ENCODE measurements at places on chromosomes 13 and 19.

GRCh38 chr13:89869312-89869711 is 1478.2 kb upstream of the MIR17HG start:
- DNase-seq: no peak

GRCh38 chr13:101115762-101116171 is 300.5 kb downstream of the NALCN start:
- no peak for DNase-seq

GRCh38 chr13:35356572-35356971 is 119.9 kb downstream of the MAB21L1 start:
- no peak for DNase-seq

DNA sequence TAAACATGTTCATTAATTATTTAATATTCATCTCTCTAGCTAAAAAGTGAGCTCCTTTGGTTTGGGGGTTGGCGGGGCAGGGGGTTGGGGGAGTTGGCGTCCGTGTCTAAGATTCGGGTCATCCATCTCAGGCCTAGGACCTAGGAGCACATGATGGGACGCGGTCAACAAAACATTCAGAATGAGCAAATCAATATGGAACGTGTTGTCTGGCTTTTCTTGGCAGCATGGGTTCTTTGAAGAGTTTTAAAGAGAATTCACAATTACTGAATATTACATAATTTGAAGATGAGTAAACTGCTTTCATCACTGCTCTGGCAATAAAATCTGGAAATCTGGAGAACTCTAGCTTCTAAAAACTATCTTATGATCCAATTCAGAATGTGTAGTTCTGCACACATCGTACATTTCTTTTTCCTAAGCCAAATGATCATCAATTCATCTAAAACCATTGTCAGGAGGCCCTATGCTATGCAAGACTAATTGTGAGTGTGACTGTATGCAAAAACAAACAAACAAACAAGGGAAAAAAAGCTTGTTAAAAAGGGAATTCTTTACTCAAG is 5.4 kb upstream of the ARGLU1 start:
- peak; percentile 79 for DNase-seq

GRCh38 chr19:11496391-11497163 is 9.1 kb downstream of the ZNF653 start:
- peak; percentile 89 for DNase-seq

DNA sequence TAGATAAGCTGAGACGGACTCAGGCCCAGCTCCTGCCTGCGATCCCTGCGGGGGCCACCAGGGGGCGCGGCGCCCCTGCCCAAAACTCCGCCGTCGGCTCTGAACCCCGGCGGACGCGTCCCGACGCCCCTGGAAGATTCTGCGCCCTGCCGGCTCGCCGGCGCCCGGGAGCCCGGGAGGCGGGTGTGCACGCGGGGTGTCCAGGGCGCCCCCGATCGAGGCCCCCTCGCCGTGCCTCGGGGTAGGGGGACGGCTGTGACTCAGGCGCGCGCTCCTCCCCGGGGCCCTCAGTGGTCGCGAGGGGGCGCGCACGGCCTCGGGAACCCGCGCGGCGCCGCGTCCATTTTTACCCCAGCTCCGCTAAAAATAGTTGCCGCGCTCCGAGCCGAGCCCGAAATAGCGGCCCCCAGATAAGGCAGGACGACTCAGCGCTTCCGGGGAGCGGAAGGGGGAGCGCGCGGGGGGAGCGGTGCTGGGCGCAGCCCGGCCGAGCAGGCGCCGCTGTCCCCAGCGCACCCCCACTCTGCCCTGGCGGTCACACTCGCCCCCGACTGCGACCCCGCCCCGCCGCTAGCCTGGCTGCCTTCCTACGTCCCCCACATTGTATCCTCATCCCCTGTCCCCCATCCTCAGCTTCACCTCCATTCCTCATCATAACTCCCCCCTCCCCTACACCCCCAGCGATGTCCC is 16.0 kb upstream of the ERCC1 start:
- DNase-seq: peak; percentile 86

DNA sequence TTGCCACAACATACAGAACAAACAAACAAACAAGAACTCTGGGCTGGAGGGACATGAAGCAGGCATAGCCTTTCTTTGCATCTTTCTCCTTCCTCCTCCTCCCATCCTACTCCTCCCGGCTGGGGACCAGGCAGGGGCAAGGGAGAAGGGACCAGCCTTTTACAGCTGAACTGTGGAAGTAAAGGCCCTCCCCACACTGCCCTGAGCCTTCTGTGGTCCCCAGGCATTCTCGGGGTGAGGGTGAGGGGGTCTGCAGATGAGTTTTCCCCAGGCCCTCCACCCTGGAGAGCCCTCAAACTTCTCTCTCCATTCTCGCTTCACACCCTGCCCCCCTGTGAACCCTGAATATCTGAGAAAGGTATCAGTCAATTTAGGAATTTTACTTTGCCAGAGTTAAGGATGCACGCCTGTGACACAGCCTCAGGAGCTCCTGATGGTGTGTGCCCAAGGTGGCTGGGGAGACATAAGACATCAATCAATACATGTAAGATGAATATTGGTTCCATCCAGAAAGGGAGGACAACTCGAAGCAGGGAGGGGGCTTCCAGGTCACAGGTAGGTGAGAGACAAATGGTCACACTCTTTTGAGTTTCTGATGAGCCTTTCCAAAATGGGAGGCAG is 170.9 kb downstream of the COL4A1 start:
- DNase-seq: no peak

- DNase-seq: no peak
These were observed 1.5 kb downstream of the SIGLEC8 start for GRCh38 chr19:51456541-51457290.

DNA sequence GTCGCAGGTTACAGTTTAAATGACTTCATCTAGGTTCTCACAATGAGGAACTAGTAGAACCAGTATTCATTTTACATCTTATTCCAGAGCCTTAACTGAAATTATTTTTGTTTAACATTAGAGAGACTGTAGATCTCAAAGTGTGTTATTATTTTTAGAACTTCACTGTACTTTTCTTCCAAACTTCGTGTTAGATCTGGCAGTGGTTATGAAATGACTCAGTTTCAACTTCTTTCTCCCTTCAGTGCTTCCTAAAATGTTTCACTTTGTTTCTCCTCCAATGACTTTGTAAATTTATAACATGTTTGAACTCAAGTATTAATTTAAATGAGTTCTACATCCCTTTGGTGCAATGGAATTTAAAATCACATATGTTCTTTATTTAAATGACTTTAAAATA is 139.3 kb downstream of the PCDH9 start:
- no peak for DNase-seq

GRCh38 chr19:17615889-17616685 is 60.6 kb downstream of the COLGALT1 start:
- no peak for DNase-seq

GRCh38 chr13:77555246-77555645 is 19.7 kb downstream of the SCEL start:
- DNase-seq: no peak

- DNase-seq: no peak
These were observed 44.0 kb downstream of the KLF2 start for GRCh38 chr19:16368385-16369305.

DNA sequence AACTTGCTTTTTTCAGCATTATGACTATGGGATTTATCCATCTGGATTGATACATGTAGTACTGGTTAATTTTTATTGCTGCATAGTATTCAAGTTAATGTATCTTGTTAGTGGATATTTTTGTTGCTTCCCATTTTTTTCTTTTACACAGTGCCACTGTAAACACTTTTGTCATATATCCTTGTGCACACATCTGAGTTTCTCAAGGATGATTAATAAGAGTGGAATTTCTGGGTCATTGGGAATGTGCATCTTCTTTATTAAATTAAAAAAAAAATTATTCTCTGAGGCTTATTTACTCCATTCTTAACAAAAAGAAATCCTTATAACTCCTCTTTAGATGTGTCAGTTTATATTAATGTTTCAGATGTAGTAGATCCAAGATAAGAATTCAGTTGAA is 27.3 kb downstream of the B3GLCT start:
- peak; percentile 20 for DNase-seq

GRCh38 chr13:90436697-90437096 is 910.8 kb upstream of the MIR17HG start:
- no peak for DNase-seq

DNA sequence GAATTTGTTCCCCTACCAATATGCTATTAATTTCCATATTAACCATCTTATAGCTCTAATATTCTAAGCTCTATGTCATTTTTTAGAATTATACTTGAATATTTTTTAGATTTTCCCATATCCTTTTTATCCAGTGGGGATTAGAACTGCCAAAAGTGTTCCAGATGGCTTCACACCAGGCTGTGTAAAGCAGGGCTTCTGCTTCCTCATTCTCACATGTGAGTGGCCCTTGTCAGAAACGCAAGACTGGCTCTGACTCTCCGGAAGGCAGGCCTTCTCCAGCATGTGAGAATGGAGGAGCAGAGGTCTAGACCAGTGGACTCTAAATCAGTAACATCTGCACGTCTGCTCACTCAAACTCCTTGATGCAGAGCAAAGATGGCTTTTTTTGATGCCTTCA is 650.1 kb downstream of the FGF9 start:
- DNase-seq: no peak

DNA sequence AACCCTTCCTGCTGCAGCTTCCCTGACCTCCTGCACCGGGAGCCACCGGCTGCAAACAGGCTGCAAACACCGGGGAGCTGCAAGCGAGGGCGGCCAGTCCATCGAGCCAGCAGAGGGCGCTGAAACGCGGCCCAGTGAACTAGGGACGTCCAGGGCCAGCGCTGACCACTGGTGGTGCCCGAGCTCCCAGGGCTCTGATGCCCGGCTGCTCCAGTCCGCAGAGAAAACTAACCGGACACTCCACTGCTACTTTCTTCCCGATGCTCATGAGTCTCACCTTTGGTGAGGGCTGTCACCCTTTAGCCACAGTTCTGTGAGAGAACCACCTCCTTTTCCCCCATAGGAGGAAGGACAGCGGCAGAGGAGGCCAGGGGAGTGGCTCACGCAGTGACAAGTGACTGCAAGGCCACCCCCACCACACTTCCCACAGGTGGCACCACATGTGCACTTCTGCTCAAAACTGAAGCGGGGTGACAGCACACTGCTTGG is 82.8 kb upstream of the MTIF3 start:
- DNase-seq: peak; percentile 93

GRCh38 chr13:19836472-19836871 is 27.0 kb downstream of the ZMYM5 start:
- no peak for DNase-seq

GRCh38 chr13:20197361-20197834 is 4.7 kb upstream of the GJB2 start:
- DNase-seq: peak; percentile 66

DNA sequence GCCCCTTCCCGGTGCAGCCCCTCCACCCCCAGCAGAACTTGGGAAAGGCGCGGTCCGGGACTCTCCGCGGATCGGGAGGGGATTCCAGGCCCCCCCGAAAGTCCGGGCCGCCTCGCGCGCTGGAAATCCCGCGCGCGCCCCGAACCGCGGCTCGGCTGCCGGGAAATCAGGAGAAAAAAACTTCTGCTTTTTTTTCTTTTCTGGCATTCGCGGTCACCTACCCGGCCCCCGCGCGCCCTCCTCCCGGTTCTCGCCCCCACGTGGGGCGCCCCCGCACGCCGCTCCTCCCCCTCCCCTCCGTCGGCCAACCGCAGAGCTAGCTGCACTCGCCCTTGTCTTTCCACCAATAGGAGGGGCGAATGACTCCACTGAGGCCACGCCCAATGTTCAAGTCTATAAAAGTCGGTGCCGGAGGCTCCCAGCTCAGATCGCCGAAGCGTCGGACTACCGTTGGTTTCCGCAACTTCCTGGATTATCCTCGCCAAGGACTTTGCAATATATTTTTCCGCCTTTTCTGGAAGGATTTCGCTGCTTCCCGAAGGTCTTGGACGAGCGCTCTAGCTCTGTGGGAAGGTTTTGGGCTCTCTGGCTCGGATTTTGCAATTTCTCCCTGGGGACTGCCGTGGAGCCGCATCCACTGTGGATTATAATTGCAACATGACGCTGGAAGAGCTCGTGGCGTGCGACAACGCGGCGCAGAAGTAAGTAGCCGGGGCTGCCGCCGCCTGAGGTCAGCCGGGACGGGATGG is at the start of gene GADD45B:
TSS of gene GADD45B (plus strand) at position 426 of the 749 bp plus-strand sequence. CDS start at position 658, 232 bp downstream.
- peak; percentile 100 for DNase-seq

- DNase-seq: no peak
These were observed 24.5 kb upstream of the ZNF492 start for GRCh38 chr19:22609630-22610029.

DNA sequence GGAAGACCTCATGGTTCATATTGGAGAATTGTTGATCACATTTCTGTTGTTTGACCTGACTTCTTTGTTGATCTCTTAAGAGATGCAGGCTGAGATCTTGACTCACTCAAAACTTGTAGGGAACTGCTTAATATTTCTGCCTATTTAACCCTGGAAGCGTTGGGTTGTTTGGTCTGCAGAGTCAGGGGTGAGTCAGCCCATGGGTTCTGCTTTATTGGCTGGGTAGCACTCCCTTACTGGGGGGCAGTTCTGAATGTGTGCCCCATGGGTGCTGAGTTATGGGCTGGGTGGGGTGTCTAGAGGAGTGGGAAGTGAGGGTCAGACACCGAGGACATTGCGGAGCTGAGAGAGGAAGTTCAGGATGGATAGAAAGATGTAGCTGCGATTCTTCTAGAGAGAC is 87.9 kb downstream of the LRCH1 start:
- DNase-seq: peak; percentile 24

- peak; percentile 95 for DNase-seq
These were observed 911 bp downstream of the ENOX1 start for GRCh38 chr13:43785650-43786471.

DNA sequence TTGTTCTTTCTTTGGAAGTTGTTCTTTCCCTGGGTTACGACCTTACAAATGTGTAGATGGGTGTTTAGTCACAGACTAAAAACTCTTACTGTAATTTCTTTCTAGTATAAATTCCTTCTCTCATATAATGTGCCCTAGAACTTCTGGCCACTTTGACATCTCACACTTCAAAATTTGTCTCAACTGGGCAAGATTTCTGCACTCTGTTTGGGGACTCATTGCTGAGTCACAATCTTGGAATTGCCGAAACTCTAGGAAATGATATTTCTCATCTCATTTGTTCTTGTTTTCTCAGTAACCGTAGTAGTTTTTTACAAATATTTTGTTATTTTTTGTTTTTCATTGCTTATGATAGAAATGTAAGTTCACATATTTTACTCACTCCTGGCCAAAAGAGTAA is 2523.2 kb upstream of the PCDH20 start:
- DNase-seq: no peak

- DNase-seq: peak; percentile 4
These were observed 132.8 kb upstream of the MYO16 start for GRCh38 chr13:108496362-108497210.

DNA sequence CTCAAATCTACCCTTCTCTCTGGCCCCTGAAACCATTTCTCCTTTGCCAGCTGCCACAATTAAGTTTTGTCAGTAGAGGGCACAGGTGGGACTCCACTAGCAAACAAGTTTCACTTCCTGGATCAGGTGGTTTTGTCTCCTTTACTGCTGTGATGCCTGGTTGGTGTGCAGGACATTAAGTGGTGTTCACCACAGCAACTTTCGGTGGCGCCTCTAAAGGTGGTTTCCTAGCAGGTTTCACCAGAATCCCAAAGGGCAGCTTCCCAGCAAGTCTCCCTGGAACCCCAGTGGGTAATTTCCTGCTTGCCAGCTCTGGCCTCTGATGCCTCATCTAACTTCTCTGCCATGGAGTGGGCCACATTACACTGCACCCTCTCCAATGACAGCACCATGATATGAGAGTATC is 16.6 kb downstream of the MED4 start:
- DNase-seq: no peak
